Erythroblast (primary cell): ENCODE measurements at places on chromosomes 6 and 20.

DNA sequence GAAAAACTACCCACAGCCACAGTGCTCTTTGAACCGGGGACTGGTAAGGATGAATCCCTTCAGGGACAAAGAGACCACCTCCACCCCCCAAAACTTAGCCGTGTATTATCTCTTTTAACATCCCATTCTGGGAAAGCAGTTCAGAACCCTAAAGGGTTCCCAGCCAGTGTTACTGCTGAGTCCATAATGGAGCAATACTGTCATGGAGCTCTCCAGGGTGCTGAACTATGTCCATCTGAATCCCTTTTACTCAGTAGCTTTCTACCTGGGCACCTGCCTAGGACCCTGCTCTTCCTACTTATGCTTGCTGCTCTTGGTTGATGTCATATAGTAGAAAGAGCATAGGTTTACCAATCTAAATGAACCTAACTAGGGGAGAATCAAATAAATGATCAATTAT lies 22.3 kb upstream of the SAYSD1 start:
- DNase-seq = peak; percentile 38

DNA sequence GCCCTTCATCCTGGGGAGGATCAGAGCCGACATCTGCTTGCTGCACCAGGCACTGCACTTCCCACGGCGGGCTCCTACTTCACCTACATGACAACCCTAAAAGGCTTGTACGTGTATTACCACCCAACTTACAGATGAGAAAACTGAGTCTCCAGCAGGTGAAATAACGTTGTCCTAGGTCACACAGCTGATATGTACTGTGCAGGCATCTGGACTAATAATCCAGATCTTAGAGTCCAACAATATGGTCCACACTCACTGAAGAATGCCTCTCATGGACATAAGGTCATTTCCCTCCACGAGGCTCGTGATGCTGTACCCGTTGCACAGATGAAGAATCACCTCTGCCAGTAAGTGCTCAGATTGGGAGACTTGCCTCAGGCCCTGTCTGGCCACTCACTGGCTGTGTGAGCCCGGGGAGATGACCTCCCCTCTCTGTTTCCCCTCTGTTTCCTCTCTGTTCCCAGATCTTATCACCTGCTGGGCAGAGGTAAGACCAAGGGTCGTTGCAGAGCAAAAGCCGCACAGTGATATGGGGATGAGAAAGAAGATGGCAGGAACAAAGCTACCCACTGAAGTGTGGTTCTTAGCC lies 32.1 kb downstream of the TGM2 start:
- no peak for DNase-seq

- DNase-seq = no peak
Measured at GRCh38 chr6:8392569-8392968, 42.8 kb downstream of the SLC35B3 start.

DNA sequence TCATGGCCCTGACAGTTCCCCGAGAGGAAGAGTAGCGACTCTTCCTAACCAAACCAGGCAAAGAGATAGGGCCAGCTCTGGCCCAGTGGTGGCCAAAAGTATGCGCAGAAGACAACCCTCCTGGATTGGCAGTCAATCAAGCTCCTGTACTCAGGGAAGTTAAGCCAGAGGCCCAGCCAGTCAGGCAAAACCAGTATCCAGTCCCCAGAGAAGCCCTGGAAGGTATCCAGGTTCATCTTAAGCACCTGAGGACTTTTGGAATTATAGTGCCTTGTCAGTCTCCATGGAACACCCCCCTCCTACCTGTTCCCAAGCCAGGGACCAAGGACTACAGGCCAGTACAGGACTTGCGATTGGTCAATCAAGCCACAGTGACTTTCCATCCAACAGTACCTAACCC lies 298.3 kb downstream of the RNGTT start:
- no peak for DNase-seq

GRCh38 chr6:166618866-166619761 lies 7.9 kb downstream of the RPS6KA2 start:
- no peak for DNase-seq
